ENCODE measurements at places on chromosomes 7 and 10. TPM values are rescaled to one million over a fixed set of nuclear protein-coding genes. Genes with fewer than 3 reads are reported as not detected.

GRCh38 chr10:108411206-108411605 is 1246.7 kb upstream of the SORCS1 start:
- H3K4me3 ChIP-seq, result no peak overlapping the region
- H3K27ac ChIP-seq, result no peak overlapping the region
- no peak for DNase-seq
- H3K27me3 ChIP-seq, result no peaks in the 10 kb centered on the region
- H3K36me3 ChIP-seq, result no peaks in the 10 kb centered on the region
- H3K4me1 ChIP-seq, result no peaks in the 10 kb centered on the region

DNA sequence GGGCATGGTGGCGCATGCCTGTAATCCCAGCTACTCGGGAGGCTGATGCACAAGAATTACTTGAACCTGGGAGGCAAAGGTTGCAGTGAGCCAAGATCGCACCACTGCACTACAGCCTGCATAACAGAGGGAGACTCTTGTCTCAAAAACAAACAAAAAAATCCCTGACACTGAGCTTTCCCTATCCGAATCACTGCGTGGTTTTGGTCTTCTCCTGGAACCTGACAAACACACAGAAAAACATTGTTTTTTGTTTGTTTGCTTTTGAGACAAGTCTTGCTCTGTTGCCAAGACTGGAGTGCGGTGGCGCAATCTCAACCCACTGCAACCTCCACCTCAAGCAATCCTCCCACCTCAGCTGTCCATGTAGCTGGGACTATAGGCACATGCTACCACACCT is 50.4 kb upstream of the PTPRN2 start:
- peaks cover 63% of the 10 kb centered on the region for H3K36me3 ChIP-seq
- no peak for DNase-seq
- no peaks in the 10 kb centered on the region for H3K27me3 ChIP-seq
- no peak overlapping the region for H3K4me3 ChIP-seq
- no peaks in the 10 kb centered on the region for H3K4me1 ChIP-seq
- H3K27ac ChIP-seq, result no peak overlapping the region

- H3K27me3 ChIP-seq, result no peaks in the 10 kb centered on the region
- H3K36me3 ChIP-seq, result no peaks in the 10 kb centered on the region
- no peaks in the 10 kb centered on the region for H3K4me1 ChIP-seq
- no peak overlapping the region for H3K27ac ChIP-seq
- no peak overlapping the region for H3K4me3 ChIP-seq
- DNase-seq, result no peak
Measured at GRCh38 chr7:15751191-15751701, 64.8 kb upstream of the MEOX2 start.

- H3K4me3 ChIP-seq, result no peak overlapping the region
- no peaks in the 10 kb centered on the region for H3K4me1 ChIP-seq
- H3K27ac ChIP-seq, result no peak overlapping the region
- no peak for DNase-seq
- H3K36me3 ChIP-seq, result no peaks in the 10 kb centered on the region
- H3K27me3 ChIP-seq, result no peaks in the 10 kb centered on the region
Measured at GRCh38 chr10:2121929-2122328, 384.6 kb upstream of the ADARB2 start.

DNA sequence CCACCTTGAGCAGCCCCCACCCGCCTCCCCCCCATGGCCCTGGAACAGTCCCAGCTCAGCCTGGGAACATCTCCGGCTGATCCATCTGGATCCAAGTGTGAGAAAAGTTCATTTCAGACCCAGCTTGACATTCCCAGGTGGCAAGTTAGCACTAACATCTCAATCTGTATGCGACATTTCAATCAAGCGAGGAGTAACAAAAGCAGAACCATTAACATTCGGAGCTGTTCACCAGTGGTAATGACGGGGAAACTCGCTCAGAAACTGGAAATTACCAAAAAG is 65.4 kb downstream of the PAX2 start:
- H3K27ac ChIP-seq, result no peak overlapping the region
- no peak for DNase-seq
- no peaks in the 10 kb centered on the region for H3K4me1 ChIP-seq
- no peaks in the 10 kb centered on the region for H3K36me3 ChIP-seq
- peaks cover 89% of the 10 kb centered on the region for H3K27me3 ChIP-seq

DNA sequence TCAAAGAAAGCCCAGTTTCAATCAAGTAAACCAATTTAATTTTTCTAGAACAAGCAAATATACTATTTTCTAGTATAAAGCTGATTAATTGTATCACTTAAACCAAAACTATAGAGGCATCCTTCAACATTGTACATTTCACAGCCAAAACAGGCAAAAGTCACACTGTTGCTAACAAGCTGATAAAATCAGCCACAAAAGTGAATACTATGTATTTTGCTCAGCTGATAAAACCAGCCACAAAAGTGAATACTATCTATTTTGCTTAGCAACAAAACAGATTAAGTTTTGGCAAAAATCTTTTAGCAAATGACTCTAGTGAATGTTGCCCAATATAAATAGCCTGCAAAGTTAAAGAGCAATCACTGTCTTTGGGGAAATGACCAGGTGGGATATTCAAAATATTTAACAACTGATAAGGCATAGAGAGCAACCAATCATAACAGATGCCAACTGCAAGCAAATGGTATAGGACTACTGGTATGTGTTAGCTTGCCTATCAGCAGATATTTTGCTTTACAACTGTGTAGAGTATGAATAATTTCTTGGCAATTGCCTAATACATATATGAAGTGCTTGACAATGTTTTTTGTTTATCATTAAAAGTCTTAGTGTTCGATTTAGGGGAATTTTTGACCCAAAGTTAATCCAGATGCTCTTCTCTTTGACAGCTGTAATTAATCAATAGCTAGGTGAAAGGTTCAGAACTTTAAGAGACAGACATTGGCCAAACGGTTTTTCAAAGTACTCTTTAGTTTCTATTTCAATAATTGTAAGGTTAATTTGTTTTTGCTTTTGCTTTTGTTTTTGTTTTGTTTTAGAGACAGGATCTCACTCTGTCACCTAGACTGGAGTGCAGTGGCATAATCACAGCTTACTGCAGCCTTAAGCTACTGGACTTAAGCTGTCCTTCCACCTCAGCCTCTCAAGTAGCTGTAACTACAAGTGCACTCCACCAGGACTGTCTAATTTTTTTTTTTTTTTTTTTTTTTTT is 44.4 kb upstream of the SP4 start:
- H3K27ac ChIP-seq, result no peak overlapping the region

DNA sequence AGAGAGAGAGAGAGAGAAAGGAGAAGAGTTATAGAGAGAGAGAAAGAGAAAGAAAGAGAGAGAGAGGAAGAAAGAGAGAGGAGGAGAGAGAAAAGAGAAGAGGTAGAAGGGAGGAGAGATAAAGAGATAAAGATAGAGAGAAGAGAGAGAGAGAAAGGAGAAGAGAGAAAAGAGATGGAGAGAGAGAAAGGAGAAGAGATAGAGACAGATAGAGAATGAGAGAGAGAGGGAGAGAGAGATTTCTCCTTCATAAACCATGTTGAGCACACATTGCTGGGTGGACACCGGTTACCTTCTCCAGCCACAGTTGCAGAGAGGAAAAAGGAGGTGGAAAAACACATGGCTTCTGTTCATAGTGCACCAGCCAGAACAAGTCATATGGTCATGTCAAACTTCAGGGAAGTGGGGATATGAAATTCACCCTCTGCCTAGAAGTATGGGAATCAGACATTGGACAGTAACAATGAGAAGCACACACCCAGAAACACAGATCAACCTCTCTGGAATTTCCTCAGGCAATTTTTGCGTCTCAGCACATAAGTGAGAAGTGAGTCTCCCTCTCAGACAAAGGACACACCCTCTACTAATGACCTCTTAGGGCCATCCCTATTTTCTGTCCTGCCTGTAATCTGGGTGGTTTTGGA is 172.5 kb upstream of the SVIL start:
- H3K36me3 ChIP-seq, result no peaks in the 10 kb centered on the region
- peaks cover 53% of the 10 kb centered on the region for H3K4me1 ChIP-seq
- no peak overlapping the region for H3K27ac ChIP-seq
- no peaks in the 10 kb centered on the region for H3K27me3 ChIP-seq

DNA sequence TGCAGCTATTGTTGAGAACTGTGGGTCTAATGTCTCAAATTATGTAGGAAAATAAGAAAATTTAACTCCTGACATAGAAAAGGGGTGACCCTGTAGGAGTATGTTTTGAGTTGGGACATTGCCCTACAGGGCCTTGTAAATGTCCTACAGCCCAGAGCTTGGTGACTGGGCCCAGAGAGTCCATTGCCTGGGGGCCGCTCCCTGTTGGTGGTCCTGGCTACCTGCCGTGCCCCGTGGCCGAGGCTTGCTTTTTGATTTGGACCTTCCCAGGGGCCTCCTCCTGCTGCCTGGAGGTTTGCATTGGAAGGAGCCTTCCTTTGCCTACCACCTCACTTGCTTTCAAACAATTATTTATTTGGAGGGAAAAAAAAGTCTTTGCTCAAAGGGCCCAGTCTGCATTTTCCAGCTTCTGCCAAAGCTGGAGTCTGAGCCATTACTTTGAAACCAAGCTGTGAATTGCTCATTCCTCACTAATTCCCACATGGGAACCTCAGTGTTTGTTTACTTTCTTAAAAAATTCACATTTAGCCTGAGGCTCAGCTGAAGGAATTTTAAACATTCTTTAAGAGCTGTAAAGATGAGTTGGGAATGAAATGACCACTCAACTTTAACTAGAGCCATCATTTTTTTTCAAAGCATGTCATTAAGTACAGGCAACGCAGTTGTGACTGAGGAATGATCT is 355.0 kb downstream of the GLRX3 start:
- no peaks in the 10 kb centered on the region for H3K27me3 ChIP-seq
- no peak overlapping the region for H3K4me3 ChIP-seq
- no peaks in the 10 kb centered on the region for H3K36me3 ChIP-seq
- no peak overlapping the region for H3K27ac ChIP-seq
- DNase-seq, result no peak

Gene MACC1
- polyA plus RNA-seq, result 0.84 TPM

Gene NFE2L3
- polyA plus RNA-seq, result 12.0 TPM

Gene SFRP5
- polyA plus RNA-seq, result 0.41 TPM

Gene C10orf67
- polyA plus RNA-seq, result 0.16 TPM

Gene GPR15LG
- polyA plus RNA-seq, result 7.7 TPM

Gene GNAT3
- polyA plus RNA-seq, result 0.05 TPM

Measured in thymus (tissue), 14 donors.